ENCODE measurements at places on chromosomes 2 and 18.

- DNase-seq: no peak
These were observed 144.8 kb upstream of the NDUFV2 start for GRCh38 chr18:8957731-8958130.

GRCh38 chr2:44954889-44955592, 13.5 kb downstream of the SIX3 start:
- no peak for DNase-seq

DNA sequence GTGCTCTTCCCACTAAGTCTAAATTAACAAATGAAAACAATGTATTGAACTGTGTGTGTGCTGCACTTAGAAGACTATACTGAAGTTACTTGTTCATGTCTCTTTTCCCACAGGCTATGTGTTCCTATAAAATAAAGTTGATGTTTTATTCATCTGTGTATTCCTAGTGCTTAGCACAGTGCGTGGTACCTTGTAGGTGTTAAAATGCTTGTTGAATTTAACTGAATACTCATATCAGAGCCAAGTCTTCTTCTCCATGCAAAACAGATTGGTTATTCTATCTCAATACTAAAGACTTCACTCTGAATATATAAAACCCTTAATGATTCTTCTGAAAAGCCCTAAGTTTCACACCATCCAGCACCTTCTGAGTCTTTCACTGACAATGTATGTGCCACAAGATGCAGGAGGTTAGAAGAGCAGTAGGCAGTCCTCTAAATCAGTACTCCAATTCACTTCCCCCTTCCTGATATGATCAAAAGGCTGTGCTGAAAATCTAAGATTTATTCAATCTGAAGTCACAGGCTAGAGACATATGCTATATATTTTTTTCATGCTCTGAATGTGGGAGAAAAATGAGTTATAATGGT, 231.7 kb upstream of the CCDC150 start:
- no peak for DNase-seq

DNA sequence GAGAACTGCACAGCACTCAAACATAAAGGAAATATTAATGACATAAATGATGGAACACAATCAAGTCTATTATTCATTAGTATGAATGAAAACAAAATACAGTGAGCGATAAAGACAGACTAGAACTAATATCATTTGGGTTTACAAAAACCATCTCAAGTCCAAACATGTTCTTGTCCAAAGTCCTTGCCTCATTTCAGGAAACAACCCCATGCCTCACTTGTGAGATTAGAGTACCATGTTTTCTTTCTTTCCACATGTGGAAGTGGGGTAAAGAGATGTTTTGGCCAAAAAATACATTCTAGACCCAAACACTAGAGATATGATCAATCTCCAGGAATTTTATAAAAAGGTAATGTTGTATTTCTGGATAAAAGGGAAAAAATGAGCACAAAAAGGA, 53.3 kb upstream of the NFE2L2 start:
- DNase-seq: no peak

DNA sequence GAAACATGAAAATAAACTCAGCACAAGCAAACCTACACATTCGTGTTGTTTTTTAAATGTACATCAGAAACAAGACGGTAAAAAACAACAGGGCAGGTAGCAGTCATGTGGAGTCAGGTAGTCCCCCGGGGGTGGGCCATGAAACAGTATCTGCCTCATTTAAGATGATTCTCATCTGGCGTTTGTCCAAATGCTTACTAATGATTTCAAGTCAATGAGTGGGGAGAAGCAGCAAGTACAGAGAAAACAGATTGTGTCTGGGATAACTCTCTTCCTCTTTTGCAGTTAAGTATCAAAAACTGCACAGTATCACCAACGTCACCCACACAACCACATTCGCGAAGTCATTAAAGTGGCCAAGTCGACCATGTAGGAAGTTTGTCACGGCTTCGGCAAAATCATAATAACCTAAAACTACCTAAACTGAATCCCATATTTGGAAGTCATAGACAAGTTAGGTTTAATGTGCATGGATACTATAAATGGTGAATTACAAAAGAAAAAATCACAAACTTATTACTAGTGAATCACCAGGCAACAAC, 1.3 kb downstream of the LAPTM4A start:
- peak; percentile 59 for DNase-seq

Measured in kidney glomerular epithelial cell (primary cell).